Right hindlimb (tissue), 1 donor: ENCODE measurements at places on chromosomes 7 and 10.

GRCh38 chr10:87038286-87038717 is 18.2 kb downstream of the FAM25A start:
- DNase-seq = no peak

- no peak for DNase-seq
Observed at GRCh38 chr7:149287622-149288021, 25.6 kb downstream of the ZNF783 start.

- DNase-seq = no peak
Observed at GRCh38 chr7:149020483-149020882, 7.8 kb downstream of the PDIA4 start.

DNA sequence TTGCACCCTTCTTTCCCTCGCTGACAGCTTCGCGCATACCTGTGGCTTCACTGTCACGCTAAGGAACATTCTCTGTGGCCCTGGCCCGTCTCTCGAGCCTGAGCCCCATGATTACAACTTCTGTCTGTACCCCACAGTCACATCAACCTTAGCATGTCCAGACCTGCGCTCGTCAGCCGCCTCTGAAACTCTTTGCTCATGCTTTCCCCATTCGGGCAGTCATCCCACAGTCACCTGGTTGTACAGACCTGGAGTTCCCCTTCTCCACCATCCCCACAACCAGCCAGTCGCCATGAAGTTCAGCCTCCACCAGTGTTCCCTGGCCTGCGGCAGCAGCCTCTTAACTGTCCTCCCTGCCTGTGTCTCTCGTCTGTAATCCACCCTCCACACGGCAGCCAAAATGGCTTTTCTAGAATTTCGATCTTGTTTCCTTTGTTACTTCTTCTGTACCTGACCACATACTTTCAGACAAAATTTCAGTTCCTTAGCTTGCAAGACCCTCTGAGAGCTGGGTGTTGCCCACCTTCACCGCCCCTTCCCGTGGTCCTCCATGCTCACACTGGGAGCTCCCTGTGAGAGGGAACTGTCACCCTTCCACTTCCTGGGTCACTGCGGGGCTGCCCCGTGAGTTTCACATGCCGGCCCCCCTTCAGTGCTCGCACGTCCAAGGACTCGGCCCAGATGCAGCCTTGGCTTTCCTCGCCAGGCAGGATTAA is 229.2 kb downstream of the CELF2 start:
- no peak for DNase-seq

- DNase-seq = peak; percentile 63
Observed at GRCh38 chr10:122368502-122369254, 5.8 kb upstream of the PLEKHA1 start.

- DNase-seq = no peak
Observed at GRCh38 chr10:124624006-124624405, 120.2 kb downstream of the FAM53B start.

GRCh38 chr7:125695626-125696025 is 766.0 kb upstream of the POT1 start:
- no peak for DNase-seq

DNA sequence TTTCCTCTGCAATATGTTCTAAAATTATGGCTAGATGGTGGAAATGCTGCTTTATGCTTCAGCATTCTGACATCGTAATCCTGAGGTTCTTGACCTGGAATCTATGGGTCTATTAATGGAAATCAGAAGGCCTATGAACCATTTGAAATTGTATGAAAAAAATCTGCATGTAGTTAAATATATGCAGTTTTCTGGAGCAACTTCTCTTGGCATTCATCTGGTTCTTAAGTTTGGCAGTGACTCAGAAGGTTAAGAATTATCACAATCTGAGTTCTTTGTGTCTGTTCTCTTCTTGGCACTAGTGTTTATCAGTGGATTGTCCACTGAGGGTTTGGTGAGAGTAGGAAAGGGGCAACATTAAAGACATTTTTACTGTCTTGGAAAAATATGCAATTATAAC is 71.1 kb upstream of the FZD1 start:
- DNase-seq = no peak

- no peak for DNase-seq
Observed at GRCh38 chr10:19683960-19684359, 132.3 kb upstream of the PLXDC2 start.

DNA sequence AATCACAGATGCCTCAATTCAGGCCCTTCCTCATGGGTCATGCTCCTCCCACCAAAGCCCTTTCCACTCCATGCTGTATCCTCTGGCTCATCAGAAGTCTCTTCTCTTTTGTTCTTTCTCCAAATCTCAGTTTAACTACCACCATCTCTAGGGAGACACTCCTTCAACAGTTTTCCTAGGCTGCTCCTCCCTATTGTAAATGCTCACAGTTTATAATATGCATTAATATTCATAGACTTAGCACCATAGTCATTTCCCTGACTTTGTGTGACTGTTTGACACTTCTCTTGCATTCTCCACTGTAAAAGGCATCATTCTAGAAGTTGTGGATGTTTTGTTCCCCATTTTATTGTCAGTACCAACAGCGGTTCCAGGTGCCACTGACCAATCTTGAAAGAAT is 226.5 kb upstream of the PRSS1 start:
- no peak for DNase-seq

DNA sequence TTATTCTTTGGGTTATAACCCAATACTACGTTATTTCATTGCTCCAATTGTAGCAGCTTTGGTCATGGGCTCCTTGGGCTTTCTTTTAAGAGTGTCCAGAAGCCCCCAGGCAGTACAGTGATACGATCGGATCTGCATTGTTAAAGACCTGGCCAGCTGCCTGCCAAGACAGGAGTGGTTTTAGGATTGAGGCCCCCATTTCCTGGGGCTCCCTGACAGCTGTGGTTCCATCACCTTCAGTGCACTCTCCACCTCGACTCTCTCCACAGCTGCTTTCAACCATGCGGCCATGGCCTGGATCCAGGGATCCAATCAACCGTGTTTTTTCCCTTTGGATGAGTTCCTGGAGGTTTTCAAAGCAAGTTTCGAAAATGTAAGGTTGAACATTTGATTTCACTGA is 123.4 kb upstream of the BTBD16 start:
- peak; percentile 92 for DNase-seq

- DNase-seq = no peak
Observed at GRCh38 chr10:73167458-73167782, 388 bp downstream of the ECD start.

- no peak for DNase-seq
Observed at GRCh38 chr7:128530855-128531104, 54.2 kb downstream of the METTL2B start.

DNA sequence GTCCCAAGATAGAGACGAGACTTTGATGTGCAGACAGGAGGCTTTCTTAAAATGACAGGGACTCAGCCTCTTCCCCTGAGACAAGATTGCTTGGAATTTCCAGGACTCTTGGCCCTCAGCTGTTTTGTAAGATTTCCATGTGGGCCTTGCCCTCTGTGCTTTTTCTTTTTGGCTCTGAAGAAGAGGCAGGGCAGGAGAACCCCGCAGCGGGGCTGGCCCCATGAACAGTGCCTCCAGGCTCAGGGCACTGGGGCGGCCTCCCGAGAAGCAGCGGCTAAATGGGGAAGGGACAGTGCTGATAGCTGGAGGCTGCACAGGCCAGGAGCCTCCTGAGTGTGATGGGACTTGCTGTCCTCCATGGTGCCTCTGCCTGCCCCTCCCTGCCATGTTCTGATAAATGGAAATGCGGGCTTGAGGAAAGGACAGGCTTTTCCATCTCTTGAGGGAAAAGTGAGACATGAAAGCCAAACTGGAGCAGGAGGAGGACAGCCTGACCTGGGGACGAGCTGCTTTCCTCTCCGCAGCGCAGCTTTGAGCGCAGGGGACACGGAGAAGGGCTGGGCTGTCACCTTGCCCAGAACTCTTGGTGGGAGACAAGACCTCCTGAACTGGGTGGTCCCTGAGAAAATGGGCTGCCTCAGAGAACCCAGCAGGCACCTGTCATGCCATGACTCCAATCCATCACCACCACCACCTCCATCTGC is 12.1 kb downstream of the SAP25 start:
- no peak for DNase-seq

GRCh38 chr7:106064771-106065574 is 47.1 kb downstream of the SYPL1 start:
- DNase-seq = peak; percentile 87

GRCh38 chr10:85920311-85920710 is 446.3 kb downstream of the GRID1 start:
- no peak for DNase-seq

DNA sequence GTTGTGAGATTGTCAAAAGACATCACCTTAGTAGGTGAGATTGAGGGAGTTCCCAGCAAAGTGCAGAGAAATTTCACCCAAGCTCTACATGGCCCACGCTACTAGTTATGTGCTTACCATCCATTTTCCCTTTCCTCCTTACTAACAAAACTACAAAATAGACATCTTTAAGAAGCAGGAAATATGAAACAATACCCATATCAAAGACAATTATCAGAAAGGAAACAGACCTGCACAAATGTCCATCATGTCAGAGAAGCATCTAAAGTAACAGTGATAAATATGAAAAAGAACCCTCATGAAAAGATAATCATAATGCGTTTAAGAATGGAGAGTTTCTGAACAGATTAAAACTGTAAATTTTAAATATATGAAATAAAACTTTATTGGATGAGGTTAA is 28.2 kb downstream of the GIMAP4 start:
- DNase-seq = no peak

- no peak for DNase-seq
Observed at GRCh38 chr7:18639711-18640110, 144.2 kb downstream of the HDAC9 start.

- no peak for DNase-seq
Observed at GRCh38 chr7:140902303-140902953, 22.3 kb downstream of the BRAF start.

- DNase-seq = no peak
Observed at GRCh38 chr10:37763132-37763531, 94.3 kb downstream of the ZNF248 start.

- DNase-seq = no peak
Observed at GRCh38 chr7:157469181-157470016, 132.6 kb downstream of the DNAJB6 start.

DNA sequence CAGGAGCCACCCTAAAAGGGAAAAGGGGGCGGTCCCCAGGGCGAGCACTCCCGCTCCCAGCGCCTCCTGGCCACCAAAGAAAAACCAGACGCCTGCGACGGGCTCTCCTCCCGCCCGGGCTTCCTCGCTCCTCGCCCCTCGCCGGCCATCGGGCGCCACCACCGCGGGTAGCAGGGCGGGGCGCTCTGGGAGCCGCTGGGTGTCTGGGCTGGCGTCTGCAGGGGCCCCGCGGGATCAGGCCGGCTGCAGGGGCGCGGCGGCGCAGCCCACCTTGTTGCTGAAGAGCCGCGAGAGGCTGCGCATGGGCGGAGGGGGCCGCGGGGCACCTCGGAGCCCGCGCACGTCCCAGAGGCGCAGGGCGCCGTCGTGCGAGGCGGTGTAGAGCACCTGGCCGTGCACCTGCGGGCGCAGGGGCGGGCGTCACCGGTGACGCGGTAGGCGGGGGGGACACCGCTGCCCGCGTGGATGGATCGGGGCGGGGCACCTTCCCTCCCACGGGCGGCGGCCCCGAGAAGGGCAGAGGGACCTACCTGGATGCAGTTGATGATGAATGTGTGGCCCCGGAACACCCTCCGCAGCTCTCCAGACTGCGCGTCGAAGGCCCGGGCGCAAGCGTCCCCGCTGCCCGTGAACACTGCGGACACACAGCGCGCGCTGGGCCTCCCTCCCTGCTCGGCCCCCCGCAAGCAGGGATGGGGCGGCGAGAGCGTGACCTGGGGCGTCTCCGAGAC is 28.3 kb downstream of the WDR86 start:
- DNase-seq = peak; percentile 36

DNA sequence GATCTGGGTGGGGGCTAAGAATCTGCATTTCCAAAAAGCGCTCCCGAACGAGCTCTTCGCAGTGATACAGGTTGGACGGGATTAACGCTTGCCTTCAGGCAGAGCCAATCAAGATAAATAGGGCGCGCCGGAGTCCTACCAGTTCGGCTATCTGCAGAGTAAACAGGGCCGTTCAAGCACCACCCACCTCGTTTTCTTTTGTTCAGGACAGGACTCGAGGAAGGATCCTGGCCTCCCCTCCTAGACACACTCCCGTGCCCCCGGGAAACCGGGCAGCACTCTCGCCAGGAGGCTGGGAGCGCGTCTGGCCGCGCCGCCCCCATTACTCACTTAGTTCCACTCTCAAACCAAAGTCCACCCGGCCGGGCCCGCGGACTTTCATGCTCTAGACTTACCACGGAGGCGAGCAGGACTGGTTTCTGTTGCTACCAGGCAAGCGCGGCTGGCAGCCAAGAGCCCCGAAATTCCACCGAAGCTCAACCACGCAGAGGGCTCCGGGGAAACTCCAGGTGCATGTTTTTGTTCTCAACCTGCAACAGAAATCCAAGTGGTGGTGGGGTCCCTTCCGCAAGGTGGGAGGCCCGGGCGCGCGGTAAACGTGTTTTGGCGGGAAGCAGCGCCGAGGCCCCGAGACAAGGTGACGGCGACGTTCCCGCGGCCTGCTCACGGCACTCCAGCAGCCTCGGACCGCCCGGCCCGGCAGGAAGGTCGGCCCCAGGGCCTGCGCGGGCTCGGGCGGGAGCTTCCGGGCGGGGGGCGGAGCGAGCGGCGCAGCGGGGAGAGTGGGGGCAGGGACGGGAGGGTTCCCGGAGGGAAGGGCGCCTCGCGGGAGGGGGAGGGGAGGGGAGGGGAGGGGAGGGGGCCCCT is 12.7 kb downstream of the HNRNPF start:
- DNase-seq = peak; percentile 84

DNA sequence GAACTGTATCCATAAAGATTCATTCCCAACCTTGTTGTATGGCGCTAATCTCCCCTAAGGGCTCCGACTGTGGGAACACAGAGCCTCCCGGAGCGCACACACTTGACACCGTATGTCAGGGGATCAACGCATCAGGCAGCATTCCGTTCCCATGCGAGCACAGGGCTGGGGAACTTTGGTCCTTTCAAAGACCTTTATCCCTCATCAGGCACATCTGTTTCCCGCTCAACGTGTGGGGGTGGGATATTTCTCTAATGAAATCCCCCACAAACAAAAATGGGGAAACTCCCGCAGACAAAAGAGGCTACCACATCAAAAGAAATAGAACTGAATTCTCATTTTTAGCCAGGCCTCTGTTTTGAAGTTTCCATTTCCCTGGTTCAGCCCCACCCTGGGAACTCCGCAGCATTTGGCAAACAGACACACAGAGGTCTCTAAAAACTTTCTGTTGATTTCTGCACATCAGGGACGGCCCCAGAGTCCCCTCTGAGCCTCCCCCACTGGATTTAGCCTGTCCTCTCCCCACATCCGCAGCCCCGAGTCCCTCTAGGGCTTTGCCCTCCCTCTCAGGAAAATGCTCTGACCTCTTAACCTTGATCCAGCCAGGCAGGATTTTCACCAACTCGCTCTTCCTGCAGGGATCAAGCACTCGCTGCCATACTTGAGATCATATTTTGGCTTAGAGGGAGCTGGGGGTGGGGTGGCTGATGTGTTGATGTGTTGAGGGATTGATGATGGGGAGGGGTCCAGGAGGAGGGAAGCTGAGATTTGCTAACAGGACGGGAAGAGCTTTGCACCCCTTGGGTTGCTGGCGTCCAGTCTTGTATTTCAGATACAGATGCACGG is 6.6 kb downstream of the CPA5 start:
- DNase-seq = peak; percentile 92
